ENCODE measurements at places on chromosomes 1 and 21. TPM values are rescaled to one million over a fixed set of nuclear protein-coding genes. Genes with fewer than 3 reads are reported as not detected.
A peak's percentile ranks its signal among the peaks of the same experiment; 100 is the strongest.

- no peak overlapping the region for H3K27ac ChIP-seq
- peaks cover 30% of the 10 kb centered on the region for H3K27me3 ChIP-seq
- no peaks in the 10 kb centered on the region for H3K36me3 ChIP-seq
- no peak overlapping the region for H3K4me3 ChIP-seq
- H3K4me1 ChIP-seq = no peaks in the 10 kb centered on the region
- DNase-seq = no peak
Measured at GRCh38 chr1:51920130-51920529, 41.6 kb upstream of the NRDC start.

GRCh38 chr1:147246910-147247655 lies 4.6 kb downstream of the CHD1L start:
- no peak overlapping the region for H3K4me3 ChIP-seq
- H3K27ac ChIP-seq = peak overlapping the region; percentile 59
- peaks cover 5% of the 10 kb centered on the region for H3K36me3 ChIP-seq
- H3K27me3 ChIP-seq = no peaks in the 10 kb centered on the region
- DNase-seq = no peak

DNA sequence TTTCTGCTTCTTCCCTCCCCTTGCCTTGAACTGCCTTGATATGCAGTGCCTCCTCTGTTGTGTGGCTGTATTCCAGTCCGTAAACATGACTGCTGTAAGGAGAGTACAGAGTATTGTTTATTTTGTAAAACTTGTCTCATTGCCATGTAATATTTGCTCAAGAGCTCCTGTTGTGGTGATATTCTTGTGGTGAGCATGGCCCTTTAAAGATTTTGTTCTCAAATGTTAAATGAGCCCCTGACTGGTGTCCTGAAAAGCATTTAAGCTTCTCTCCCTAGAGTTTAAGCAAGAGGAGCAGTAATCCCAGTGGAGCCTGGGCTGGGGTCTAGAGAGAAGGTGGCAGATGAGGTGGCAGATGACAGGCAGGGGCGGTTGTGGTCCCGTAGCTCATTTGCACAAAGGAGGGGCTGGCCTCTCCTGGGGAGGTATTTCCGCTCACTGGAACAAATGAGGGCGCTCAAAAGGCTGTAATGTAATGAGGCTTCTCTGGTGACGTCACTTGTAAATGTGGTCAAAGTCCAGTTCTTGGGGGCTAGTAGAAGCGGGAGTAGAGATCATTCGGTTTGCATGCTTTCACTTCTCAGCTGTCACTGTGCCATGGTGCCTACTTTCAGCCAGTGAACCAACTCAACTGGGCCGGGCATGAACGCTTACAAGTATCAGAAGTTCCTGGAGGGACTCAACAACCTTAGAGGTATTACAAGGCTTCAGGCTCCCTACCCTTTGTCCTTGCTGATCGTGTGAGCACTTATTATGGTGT lies 46.0 kb upstream of the MACF1 start:
- peaks cover 12% of the 10 kb centered on the region for H3K4me1 ChIP-seq
- no peak overlapping the region for H3K27ac ChIP-seq
- H3K36me3 ChIP-seq = no peaks in the 10 kb centered on the region
- no peak overlapping the region for H3K4me3 ChIP-seq

GRCh38 chr1:203324105-203325025 lies 19.0 kb downstream of the BTG2 start:
- H3K4me3 ChIP-seq = peak overlapping the region; percentile 84
- H3K27ac ChIP-seq = peak overlapping the region; percentile 72
- peak; percentile 61 for DNase-seq
- no peaks in the 10 kb centered on the region for H3K27me3 ChIP-seq
- H3K4me1 ChIP-seq = peaks cover 93% of the 10 kb centered on the region

The PCSK9 gene
- not detected for total RNA-seq

DNA sequence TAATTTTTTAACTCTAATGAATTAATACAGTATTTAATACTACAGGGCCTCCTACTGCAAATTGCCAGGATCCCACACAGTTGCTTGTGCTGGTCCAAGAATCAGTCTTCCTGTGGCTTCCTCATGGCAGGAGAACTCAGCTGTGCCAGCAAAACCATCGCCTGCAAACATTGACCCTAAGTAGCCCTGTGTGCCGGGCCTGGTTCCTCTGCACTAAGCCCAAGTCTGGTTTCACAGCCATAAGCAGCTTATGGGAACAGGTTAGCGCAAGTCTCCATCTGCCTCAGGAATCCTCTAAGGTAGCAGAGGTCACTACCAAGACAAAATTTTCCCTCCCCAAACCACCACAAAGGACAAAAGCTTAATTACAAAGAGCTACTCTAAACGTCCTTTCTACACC lies 216.6 kb downstream of the PLA2G4A start:
- no peaks in the 10 kb centered on the region for H3K36me3 ChIP-seq
- no peaks in the 10 kb centered on the region for H3K27me3 ChIP-seq

- peaks cover 21% of the 10 kb centered on the region for H3K4me1 ChIP-seq
- H3K4me3 ChIP-seq = no peak overlapping the region
- no peak overlapping the region for H3K27ac ChIP-seq
Measured at GRCh38 chr1:11153184-11153583, 36.0 kb upstream of the ANGPTL7 start.

- peaks cover 26% of the 10 kb centered on the region for H3K36me3 ChIP-seq
- no peaks in the 10 kb centered on the region for H3K4me1 ChIP-seq
Measured at GRCh38 chr1:173257805-173258204, 50.7 kb upstream of the TNFSF4 start.

DNA sequence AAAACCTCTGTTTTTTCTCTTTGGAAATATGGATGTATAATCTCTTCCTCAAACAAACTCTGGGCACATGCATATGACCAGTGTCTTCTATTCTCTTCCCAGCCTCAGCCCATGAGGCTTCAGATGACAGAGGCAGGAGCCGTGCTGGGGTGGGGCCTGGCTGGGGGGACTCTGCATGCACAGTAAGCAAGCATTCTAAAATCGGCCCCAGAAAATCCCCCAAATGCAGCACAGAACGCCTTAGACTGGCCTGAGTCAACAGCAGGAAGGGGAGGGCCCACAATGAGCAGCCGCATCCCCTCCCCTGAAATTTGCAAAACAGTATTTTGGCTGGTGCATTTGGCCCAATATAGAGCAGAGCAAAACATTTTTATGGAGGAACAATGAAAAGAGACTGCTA lies 47.8 kb downstream of the ITPKB start:
- peak overlapping the region; percentile 96 for H3K27ac ChIP-seq
- H3K36me3 ChIP-seq = peaks cover 4% of the 10 kb centered on the region
- peak overlapping the region; percentile 72 for H3K4me3 ChIP-seq
- no peaks in the 10 kb centered on the region for H3K27me3 ChIP-seq
- DNase-seq = peak; percentile 77
- peaks cover 93% of the 10 kb centered on the region for H3K4me1 ChIP-seq

The TMEM240 gene
- total RNA-seq = 1.3 TPM

The PDPN gene
- total RNA-seq = not detected

DNA sequence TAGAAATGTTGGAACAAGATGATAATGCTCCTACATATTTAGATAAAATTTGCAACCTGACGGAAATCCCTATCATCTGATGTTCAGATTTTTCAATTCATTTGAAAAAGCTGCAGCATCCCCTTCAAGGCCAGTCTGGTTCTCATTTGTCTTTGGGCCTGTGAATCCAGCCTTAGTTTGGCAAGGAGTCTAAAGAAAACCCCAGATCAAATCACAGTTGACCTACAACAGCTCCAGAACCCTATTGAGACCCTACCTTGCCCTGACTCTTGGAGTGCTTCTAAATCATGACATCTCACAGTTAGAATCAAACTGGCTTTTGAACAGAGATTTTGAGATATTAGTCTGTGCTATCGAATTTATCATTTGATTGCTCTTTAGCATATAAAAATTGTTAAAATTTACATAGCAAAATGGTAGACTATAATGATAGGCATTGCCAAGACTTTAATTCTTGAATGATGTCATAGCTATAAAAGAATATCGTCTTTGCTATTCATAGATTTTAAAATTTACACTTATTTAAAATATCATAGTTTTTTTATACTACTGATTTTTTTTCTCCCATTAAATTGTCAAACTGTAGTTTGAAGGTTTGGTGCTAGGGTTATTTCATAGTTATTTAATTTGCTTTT lies 2.2 kb downstream of the PPP2R5A start:
- peak overlapping the region; percentile 99 for H3K27ac ChIP-seq
- no peak for DNase-seq
- peaks cover 65% of the 10 kb centered on the region for H3K4me1 ChIP-seq
- H3K27me3 ChIP-seq = no peaks in the 10 kb centered on the region

GRCh38 chr1:91582431-91582921 lies 81.8 kb downstream of the CDC7 start:
- no peak overlapping the region for H3K4me3 ChIP-seq
- no peak overlapping the region for H3K27ac ChIP-seq
- no peaks in the 10 kb centered on the region for H3K36me3 ChIP-seq
- peaks cover 5% of the 10 kb centered on the region for H3K27me3 ChIP-seq
- DNase-seq = no peak

DNA sequence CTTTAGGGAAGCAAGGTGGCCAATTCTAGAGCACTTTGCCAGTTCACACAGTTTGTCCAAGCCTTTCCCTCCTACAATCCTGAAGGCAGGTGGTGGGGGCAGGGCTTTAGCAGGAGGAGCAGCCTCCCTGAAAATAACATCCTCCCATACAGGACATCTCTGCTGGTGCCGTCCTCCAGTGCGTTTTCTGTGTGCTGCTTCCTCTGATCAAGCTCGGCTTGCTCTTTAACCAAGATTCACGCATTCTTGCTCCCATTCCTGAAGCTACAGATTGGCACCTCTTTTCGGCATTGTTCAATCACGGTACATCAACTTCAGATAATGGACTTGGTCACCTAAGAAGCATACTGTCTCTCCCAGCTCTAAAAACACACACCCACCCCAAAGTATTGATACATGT lies 7.5 kb upstream of the DPT start:
- H3K27me3 ChIP-seq = peaks cover 18% of the 10 kb centered on the region
- no peak overlapping the region for H3K4me3 ChIP-seq
- no peak overlapping the region for H3K27ac ChIP-seq
- no peaks in the 10 kb centered on the region for H3K4me1 ChIP-seq
- H3K36me3 ChIP-seq = no peaks in the 10 kb centered on the region
- no peak for DNase-seq

The CFHR1 gene
- total RNA-seq = not detected

DNA sequence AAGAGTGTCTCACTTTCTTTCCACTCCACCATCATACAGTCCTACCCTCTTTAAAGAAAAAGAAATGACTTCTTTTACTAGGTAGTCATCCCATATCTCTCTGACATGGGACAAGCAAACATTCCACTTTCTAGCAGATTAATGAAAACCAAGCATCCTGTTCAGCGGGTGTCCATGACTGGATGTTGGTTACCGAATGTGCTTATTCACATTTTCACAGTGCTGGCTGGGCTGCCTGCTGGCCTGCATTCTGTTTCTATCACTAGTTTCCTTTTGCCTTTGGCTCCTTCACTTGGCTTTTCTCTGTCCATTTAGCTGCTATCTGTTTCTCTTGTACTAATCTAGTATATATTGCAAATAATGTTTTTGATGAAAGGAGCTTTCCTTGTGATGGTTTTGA lies 598.4 kb downstream of the RWDD3 start:
- DNase-seq = no peak
- H3K27ac ChIP-seq = no peak overlapping the region
- no peak overlapping the region for H3K4me3 ChIP-seq
- no peaks in the 10 kb centered on the region for H3K27me3 ChIP-seq
- peaks cover 4% of the 10 kb centered on the region for H3K36me3 ChIP-seq
- H3K4me1 ChIP-seq = no peaks in the 10 kb centered on the region

Data from activated T-cell treated with anti-CD3 and anti-CD28 coated beads, Interleukin-2, amount 50 U/mL, for 72 hours (primary cell).